Muscle of back (tissue), 13 donors: ENCODE measurements at places on chromosomes 11 and 22. TPM values are rescaled to one million over a fixed set of nuclear protein-coding genes. Genes with fewer than 3 reads are reported as not detected.
A peak's percentile ranks its signal among the peaks of the same experiment; 100 is the strongest.

NRXN2 gene
- polyA plus RNA-seq: 20.1 TPM

HSPA8 gene
- polyA plus RNA-seq: 1,558 TPM

DRD2 gene
- polyA plus RNA-seq: 0.74 TPM

NXPE2 gene
- polyA plus RNA-seq: 0.13 TPM

KCNK7 gene
- polyA plus RNA-seq: 1.3 TPM

- no peak for DNase-seq
These were observed 258.9 kb downstream of the DYNC2H1 start for GRCh38 chr11:103368145-103368544.

DNA sequence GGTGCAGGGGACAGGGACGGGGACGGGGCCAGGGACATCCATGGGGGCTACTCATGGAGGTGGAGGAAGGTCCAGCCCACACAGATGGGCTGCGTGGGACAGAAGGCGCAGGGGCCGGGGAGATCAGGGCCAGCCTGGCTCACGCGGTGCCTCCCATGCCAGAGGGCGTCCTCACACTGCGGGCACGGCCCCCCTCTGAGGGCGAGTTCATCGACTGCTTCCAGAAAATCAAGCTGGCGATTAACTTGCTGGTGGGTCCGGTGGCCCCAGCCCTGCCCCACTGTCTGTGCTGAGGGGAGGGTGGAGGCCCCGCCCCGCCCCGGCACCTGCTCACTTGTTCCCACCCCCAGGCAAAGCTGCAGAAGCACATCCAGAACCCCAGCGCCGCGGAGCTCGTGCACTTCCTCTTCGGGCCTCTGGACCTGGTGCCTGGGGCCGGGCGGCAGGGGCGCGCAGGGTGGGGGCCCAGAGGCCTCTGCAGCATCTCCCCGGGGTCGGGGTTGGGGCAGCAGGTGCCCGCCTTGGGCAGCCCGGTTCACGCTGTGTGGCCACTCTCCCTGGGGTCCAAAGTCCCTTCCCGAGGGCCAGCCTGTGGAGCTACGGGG lies 15.8 kb downstream of the EPS8L2 start:
- no peak for DNase-seq

DNA sequence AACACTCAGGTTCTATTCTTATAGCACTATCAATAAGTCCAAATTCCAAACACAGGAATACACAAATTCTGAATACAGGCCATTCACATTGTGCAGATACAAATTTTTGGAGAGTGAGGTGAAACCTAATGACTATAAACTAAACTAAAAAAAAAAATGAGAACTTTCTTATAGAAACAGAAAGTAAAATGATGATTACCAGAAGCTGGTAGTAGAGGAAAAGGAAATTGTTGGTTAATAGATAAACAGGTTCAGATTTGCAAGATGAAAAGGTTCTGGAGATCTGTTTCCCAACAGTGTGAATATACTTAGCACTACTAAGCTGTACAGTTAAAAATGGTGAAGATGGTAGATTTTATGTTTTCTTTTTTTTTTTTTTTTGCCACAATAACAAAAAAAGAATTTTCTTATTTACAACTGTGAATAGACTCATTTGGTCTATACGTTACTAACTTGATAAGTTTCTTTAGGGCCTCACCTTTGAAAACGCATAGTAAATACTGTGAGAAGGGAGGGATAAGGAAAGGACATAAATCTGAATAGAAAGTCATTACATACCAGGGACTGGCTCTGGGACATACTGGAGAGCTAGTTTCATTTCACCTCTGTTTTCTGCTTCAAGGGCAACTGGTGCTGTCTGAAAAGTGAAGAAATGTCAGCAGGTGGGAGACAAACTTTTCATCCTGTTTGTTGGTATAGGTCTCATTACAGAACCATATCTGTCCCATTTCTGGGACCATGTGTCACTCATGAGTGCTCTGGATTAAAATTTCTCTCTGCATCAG lies 14.2 kb upstream of the CCDC89 start:
- no peak for DNase-seq

DNA sequence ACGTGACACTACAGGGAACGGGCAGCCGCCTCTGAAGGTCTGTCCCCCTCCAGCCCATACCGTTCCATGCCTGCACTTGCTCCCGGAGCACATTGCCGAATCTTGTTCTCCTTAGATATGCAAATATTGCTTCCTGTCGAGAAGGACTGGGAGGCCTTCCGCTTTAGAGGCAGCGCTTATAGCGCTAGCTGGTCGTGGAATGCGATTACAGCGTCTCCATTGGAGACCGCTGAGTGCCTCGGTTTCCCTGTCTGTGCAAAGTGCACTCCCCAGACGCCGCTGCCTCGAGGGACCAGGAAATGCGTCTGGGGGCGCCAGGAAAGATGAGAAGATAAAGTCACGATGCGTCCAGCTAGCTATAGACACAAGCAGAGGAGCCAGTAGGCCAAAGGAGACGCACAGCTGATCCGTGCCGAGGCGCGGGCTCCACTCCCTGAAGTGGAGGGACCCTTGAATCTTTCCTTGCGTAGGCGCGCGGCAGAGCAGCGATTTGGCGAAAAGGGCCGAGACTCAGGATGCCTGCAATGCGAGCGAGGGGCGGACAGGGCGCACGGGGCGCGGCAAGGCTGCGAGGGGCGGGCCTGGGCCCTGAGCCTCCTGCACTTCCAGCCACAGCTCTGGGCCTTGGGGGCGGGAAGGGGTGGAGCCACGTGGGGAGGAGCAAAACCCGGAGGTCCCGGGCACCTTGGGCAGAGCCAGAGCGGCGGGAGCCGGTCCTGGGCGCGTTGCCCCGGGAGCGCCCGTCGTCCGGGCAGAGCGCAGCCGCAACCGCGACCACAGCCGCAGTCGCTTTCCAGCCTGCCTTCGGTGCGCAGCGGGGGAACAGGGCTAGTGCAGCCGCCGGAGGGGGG lies at the start of gene RASSF10:
RASSF10 (plus strand) TSS at position 692 of the 851 bp plus-strand sequence. CDS start 261 bp downstream, outside the sequence.
- no peak for DNase-seq

- DNase-seq: no peak
These were observed 262.2 kb upstream of the UBASH3B start for GRCh38 chr11:122393209-122393860.

GRCh38 chr22:45231293-45231692 lies 9.4 kb downstream of the KIAA0930 start:
- DNase-seq: no peak

DNA sequence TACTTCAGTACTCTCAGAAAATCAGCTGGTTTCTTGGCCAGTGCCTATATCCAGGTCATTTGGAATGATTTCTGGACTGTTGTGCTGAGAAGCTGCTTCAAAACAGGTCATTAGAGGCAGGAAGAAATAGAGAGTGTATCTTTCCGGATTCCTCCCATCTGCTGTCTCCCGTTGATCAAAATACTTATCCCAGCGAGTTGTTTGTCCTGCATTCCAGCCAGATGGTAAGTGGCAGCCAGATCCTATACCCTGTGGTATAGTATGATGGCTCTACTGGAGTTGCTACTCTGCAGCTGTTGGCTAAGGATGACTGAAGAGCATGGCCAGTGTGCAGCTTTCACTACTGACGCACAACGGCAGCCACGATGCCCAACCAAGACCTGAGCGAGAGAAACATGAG lies 560.9 kb upstream of the ANO5 start:
- DNase-seq: peak; percentile 28

DNA sequence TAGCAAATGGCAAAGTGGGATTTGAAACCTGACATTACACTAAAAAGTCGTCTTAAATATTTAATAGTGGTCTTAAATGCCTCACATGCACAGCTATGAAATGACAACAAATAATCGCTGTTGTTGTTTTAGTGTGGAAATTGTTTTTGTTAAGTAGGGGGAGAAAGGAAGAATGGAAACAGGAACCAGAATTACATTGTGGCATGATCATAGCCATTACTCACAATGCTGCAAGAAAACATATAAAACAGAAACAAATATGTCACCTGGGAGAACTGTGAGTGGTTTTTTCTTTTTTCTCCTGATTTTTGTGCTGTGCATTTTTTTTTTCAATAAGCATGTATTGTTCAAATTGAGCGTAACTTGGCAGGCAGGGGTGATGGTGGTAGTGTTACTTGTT lies 22.9 kb downstream of the FAM76B start:
- no peak for DNase-seq
